ENCODE measurements at places on chromosomes 13 and 19. TPM values are rescaled to one million over a fixed set of nuclear protein-coding genes. Genes with fewer than 3 reads are reported as not detected.
A peak's percentile ranks its signal among the peaks of the same experiment; 100 is the strongest.

- no peaks in the 10 kb centered on the region for H3K4me1 ChIP-seq
- no peaks in the 10 kb centered on the region for H3K27me3 ChIP-seq
- no peak overlapping the region for H3K27ac ChIP-seq
These were observed 62.7 kb upstream of the ARGLU1 start for GRCh38 chr13:106630650-106631049.

DNA sequence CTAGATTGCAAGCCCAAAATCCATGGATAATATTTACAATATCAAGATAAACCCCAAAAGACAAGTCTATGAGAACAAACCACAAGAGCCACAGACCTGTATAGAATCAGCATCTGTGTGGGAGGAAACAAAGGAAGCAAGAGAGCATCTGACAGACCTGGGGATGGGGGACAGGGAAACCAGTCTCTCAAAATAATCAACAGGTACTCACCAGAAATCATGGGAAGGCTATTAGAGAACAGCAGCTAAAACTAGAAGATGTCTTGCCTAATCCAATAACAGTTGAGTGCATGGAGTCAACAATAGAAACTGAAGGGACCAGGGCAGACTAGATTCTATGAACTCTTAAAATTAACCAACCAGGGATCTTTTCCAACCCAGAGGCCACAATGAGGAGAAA, 8.7 kb downstream of the SLC6A16 start:
- no peaks in the 10 kb centered on the region for H3K36me3 ChIP-seq
- no peak overlapping the region for H3K4me3 ChIP-seq
- no peak overlapping the region for H3K27ac ChIP-seq
- no peaks in the 10 kb centered on the region for H3K4me1 ChIP-seq
- no peaks in the 10 kb centered on the region for H3K27me3 ChIP-seq
- no peak for DNase-seq

- DNase-seq: no peak
- H3K4me3 ChIP-seq: no peak overlapping the region
- peaks cover 4% of the 10 kb centered on the region for H3K4me1 ChIP-seq
- H3K36me3 ChIP-seq: no peaks in the 10 kb centered on the region
These were observed 4.2 kb downstream of the TRAPPC6A start for GRCh38 chr19:45173816-45174215.

- H3K4me3 ChIP-seq: peak overlapping the region; percentile 67
- H3K4me1 ChIP-seq: no peaks in the 10 kb centered on the region
- H3K36me3 ChIP-seq: peaks cover 10% of the 10 kb centered on the region
- H3K27me3 ChIP-seq: no peaks in the 10 kb centered on the region
- no peak for DNase-seq
- H3K27ac ChIP-seq: no peak overlapping the region
These were observed 28.4 kb downstream of the ZNF844 start for GRCh38 chr19:12092956-12093355.

The SIGLEC5 gene
- 0.65 TPM for total RNA-seq

The OR7G1 gene
- not detected for total RNA-seq

The NEK3 gene
- total RNA-seq: 4.5 TPM

The GRK1 gene
- total RNA-seq: 0.10 TPM

The NLRP5 gene
- total RNA-seq: not detected

Measured in psoas muscle (tissue), 8 donors.